Myocyte (in vitro differentiated cells): ENCODE measurements at places on chromosomes 4 and X.

- DNase-seq = no peak
These were observed 13.4 kb downstream of the UFSP2 start for GRCh38 chr4:185412412-185412811.

DNA sequence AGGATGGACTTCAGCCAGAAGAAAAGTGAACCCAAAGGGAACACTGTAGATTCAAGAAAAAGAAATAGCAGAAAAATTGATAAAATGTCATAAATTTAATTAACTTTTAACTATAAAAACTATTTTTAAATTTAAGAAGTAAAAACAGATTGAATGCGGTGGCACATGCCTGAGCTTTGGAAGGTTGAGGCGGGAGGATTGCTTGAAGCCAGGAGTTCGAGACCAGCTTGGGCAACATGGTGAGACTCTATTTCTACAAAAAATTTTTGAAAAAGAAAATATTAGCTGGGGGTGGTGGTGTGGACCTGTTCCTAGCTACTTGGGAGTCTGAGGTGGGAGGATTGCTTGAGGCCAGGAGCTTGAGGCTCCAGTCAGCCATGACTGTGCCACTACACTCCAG lies 3.0 kb downstream of the FAM184B start:
- DNase-seq = no peak

DNA sequence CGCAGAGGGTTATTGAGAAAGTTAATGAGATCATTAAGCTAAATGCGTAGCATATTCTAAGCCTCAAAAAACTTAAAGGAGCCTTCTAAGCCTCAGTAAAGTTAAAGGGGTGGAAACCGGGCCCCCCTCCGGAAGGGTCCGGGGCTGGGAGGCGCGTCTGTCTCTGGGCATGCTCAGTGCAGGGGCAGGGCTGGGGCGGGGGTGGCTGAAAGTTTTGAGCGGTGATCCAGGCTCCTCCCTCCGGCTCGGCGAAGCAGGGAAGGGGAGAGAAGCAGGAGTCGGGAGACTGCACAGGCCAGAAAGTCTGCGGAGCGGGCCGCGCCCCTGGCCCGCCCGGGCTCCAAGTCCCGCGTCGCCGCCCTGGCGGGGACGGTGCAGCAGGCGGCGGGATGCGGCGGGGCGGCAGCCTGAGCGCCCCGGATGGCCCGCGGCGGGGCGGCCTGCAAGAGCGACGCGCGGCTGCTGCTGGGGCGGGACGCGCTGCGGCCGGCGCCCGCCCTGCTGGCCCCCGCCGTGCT lies at the start of gene EVC:
Gene EVC (plus strand): TSS at position 241 of the 518 bp plus-strand sequence. CDS start 180 bp downstream, at position 421.
- DNase-seq = peak; percentile 92

DNA sequence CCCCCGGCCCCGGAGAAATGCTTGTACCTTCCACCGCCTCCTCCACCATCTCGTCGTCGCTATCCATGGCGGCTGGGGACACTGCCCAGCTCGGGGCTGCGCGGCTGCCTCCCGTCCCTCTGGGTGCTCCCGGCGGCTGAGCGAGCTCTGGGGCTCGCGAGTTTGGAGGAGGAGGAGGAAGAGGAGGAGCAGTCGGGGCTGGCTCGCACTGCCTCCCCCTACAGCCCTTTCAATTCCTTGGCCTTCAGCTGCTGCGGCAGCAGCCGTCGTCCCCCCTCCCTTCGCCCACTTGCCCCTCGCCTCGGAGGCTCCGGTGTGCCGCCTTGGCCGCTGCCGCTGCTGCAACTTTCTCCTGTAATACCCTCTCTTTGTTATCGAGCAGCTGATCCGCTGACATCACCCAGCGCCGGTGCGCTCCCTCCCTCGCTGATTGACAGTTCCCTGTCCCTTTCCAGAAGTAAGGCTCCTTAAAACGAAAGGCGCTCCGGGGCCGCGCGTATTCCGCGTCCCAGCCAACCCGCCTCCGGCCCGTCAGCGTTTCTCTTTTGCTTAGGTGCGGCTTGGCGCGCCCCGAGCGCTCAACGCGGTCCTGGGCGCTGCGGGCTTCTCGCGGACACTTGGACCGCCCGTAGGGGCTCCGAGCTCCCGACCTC lies at the start of gene SETD7:
Gene SETD7 (minus strand): TSS at position 149 of the 653 bp plus-strand sequence. CDS start 82 bp downstream, at position 67.
- peak; percentile 90 for DNase-seq
